ENCODE measurements at places on chromosomes 13 and 19. TPM values are rescaled to one million over a fixed set of nuclear protein-coding genes. Genes with fewer than 3 reads are reported as not detected.

DNA sequence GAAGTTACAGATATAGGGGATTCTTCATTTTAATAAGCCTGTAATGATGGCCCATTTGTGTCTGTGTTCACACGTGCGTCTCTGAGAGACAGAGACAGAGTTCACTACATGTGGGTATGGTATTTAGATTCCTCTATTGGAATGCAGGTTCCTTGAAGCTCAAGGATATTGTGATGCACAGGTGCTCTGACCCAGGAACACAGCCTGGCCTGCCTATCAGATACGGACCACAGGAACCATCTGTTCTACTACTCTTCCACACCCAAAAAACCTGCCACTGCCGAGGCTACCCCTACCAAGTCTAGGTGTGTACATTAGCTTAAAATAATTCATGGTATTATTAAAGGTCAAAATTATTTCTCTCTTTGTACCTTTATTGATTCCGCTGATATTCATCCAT lies 289.2 kb downstream of the ATP8A2 start:
- no peak for DNase-seq

DNA sequence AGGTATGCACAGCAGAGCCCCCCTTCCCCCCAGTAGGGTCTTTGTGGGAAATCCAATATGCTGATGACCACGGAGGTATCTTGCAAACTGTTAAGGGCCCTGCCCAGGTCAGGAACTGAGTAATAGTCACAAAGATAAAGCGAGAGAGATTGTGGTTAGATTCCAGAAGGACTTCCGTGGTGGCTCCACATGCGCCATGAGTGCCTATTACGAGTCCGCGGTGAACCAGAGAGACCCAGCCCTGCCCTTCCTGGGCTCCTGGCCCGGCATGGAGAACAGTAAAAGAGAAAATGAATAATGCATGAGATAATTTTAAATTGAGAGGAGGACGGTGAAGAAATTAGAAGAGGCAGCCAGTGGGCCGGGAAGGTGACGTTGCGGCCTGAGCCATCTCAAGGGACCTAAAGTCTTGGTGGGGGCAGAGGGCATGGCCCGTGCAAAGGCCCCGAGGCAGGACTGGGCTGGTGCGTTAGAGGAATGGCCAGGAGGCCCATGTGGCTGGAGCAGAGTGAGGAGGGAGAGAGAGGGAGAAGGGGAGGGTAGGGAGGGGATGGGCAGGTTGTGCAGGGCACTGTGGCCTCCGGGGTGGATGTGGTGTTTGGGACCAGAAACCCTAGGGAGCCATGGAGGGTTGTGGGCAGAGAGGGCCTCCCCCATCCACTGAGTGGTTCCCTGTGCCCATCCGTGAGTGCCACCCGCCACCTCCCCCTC lies 46.6 kb upstream of the NFIC start:
- no peak for DNase-seq

DNA sequence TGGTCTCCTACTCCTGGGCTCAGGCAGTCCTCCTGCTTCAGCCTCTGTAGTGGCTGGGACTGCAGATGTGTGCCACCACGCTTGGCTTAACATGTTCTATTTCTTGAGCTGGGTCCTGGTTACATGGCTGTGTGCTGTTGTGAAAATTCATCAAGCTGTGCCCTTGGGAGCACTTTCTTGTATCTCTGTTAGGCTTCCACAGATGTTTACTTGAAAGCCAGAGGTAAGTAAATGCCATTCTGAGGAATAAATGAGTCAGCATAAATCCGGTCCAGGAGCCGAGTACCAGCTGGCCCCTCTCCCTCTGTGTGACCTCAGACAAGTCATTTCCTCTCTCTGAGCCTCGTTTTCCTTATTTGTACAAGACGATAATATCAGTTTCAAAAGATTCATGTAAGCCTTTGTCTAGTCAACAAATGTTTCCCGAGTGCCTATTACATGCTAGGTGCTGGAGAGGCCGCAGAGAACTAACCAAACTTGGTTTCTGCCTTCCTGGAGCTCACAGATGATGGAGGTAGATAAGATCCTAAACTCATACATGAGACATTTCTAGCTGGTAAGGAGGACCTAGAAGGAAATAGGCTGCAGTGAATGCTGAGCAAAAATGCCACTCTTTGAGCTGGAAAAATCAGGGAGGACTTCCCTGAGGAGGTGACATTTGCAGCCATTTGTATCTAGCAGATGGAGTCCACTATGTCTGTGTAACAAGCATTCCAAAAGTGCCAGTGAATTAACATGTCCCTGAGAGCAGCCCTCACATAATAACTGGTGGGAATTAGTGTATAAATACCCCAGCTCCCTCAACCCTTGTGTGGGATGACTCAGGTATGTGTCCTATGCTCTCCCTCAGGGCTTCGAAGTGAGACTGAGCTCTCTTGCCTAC lies 2.7 kb upstream of the RASAL3 start:
- DNase-seq: no peak

- peak; percentile 42 for DNase-seq
Observed at GRCh38 chr19:37905946-37906868, at the start of gene WDR87. TSS of gene WDR87 (minus strand) at chr19:37906594. CDS start at chr19:37898239, 8,355 bp downstream.

GRCh38 chr19:50794074-50794875 lies 4.1 kb downstream of the ACP4 start:
- DNase-seq: no peak

- DNase-seq: no peak
Observed at GRCh38 chr19:30605333-30605732, 233.1 kb downstream of the ZNF536 start.

GRCh38 chr19:34241513-34242337 lies 12.6 kb upstream of the GARRE1 start:
- no peak for DNase-seq

DNA sequence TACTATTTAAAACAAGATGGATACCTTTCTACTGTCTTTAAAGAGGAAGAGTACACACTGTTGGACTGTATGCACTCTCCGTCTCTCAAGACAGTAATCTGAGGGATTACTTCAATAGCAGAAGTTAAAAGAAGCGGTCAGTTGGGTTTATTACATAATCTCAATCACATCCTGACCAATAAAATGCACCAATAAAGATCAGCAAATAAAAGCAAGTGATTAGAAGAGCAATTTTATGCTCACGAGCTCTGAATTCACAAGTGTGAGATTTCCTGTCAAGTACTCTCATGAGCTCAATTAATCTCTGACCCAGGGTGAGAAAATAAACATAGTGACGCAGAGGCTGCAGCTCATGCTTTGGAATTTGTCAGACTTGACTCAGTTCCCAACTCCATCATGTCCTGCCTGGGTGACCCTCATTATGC lies 12.2 kb downstream of the ABCC4 start:
- DNase-seq: no peak

- DNase-seq: peak; percentile 79
Observed at GRCh38 chr19:984165-984967, at the start of gene WDR18. TSS of gene WDR18 (plus strand) at chr19:984345. CDS start at chr19:984354, 9 bp downstream.

CYP4F12 gene
- total RNA-seq: 8.1 TPM

GRCh38 chr13:94053986-94054593 lies 425.4 kb downstream of the DCT start:
- no peak for DNase-seq

- DNase-seq: no peak
Observed at GRCh38 chr13:43596924-43597598, 189.7 kb downstream of the ENOX1 start.

DNA sequence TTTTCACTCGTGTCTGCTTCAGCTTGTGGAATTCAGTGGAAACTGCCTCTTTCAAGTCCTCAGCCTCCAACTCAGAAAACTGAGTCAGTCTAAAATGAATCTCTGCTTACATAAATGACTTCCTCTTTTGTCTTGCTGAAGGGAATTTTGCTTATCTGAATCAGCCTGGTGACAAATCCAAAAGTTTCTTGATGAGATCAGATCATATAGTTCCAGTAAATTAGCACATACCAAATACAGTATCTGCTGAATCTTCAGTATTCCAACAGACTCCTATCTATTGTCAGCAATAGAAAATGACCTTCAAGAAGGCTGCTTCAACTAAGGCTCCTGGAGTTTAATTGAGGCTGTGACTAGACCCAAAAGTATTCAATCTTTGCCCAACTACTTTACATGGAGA lies 290.0 kb downstream of the MZT1 start:
- DNase-seq: no peak

ATXN8OS gene
- total RNA-seq: not detected

GRCh38 chr13:64992314-64992713 lies 2237.8 kb downstream of the PCDH9 start:
- no peak for DNase-seq

GRCh38 chr19:13717194-13717643 lies 47.1 kb upstream of the MRI1 start:
- no peak for DNase-seq

GRK1 gene
- not detected for total RNA-seq

ZNF222 gene
- 5.3 TPM for total RNA-seq

DNA sequence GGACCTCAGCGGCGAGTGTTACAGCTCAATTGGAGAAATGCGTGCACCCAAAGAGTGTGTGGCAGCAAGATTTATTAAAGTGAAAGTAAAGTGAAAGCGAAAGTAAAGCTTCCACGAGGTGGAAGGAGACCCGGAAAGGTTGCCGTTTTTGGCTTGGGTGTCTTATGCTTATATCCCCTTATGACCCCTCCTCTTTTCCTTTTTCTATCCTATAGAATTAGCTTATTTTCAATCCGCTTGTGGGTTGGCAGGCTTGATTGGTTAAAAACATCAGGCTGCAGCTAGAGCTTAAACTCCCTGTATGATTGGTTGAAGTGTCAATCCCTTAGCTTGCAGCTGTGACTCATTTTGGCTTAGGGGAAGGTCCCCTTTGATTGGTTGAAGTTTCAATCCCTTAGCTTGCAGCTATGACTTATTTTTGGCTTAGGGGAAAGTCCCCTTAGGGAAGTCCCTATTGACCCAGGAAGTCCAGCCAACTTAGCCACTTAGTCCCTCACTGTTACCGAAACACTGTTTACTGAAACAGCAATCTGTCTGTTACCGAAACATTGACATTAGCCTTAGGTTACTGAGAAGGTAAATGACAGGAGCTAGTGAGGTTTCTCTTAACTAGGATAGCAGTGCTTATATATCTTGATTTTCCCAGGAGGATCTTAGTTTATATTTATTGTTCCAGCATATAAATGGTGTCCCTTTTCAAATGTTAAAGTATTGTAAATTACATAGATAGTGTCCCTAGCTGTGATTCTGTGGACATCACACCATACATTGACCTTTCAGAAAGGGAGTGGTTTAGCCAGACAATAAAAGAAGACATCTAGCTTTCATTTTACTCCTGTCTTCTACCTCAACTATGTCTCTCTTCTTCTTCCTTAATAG lies 575.8 kb downstream of the DACH1 start:
- DNase-seq: no peak

All from skin of body (tissue), 3 donors.